Amygdala (tissue), 56 donors: ENCODE measurements at places on chromosomes 6 and 20.

DNA sequence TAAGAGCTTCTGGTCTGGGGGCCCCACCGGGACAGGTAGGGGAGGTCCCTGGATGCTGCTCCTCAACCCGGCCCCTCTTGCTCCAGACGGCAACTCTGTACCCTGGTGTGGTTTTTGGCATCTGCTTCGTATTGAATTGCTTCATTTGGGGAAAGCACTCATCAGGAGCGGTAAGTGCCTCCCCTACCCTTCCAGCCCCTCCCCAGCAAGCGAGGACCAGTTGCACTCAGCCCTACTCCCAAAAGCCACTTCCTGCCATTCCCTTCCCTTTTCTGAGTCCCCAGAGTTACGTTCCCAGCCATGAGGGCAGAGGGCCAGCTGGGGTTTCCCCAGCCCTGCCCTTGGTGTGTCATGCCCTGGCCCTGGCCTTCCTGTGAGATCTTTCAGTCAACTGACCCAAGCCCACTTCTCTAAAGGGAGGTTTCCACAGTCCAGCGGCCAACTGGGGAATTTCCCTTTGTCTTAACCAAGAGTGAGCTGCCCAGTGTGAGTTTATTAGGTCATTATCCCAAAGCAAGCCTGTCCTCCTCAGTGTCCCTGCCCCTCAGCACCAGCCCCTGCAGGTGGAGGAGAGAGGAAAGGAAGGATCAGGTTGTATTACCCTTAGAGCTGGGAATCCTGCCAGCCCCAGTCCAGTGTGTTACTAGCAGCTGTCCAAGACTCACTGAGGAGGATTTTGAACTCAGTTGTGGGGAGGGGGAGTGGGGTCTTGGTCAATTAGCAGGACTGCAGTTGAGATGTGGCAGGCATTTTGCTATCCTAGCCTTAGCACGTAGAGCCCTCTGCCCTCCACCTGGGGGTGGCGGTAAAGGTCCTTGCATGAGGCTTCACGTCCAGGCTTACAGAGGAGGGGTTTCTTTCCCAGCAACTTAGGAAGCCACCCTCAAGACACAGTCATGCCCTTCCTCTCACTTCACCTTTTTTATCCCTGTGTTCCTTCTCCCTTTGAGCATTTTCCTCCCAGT is 45.8 kb downstream of the TM9SF4 start:
- peak; percentile 11 for DNase-seq

GRCh38 chr6:156943166-156943565 is 166.0 kb downstream of the ARID1B start:
- no peak for DNase-seq

GRCh38 chr6:134809130-134809529 is 140.8 kb downstream of the ALDH8A1 start:
- no peak for DNase-seq

DNA sequence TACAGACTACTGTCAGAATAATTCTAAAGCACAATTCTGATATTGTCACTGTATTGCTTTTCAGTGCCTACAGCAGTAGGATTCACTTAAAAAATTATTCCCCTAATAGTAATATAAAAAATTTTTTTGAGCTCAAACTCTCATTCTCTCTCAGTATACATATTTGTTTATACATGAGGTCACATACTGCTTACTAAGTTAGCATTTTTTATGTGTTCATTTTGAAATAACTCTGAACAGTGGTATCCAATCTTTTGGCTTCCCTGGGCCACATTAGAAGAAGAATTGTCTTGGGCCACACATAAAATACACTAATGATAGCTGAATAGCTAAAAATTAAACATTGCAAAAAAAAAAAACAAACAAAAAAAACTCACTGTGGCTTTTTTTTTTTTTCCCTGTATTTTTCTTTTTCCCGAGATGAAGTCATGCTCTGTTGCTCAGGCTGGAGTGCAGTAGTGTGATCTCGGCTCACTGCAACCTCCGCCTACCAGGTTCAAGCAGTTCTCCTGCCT is 38.6 kb downstream of the ASXL1 start:
- no peak for DNase-seq
